ENCODE measurements at places on chromosomes 2 and 18.
A peak's percentile ranks its signal among the peaks of the same experiment; 100 is the strongest.

DNA sequence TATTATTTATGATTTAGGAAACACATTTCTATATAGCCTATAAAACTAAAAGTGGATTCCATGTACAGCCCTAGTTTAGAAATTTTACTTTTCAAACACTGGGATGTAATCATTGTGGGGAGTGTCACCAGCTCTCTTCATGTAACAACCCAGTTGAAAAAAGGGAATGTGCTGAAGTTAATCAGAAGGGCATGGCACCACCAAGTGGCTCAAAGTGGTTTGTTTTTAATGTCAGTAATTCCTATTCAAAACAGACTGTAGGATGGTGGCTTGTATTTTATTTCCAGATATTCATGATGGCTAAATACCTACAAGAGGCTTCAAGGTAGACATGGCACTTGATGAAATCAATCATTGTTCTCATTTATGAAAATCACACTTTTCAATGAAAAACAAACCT lies 58.1 kb upstream of the TMEM182 start:
- no peak for DNase-seq

DNA sequence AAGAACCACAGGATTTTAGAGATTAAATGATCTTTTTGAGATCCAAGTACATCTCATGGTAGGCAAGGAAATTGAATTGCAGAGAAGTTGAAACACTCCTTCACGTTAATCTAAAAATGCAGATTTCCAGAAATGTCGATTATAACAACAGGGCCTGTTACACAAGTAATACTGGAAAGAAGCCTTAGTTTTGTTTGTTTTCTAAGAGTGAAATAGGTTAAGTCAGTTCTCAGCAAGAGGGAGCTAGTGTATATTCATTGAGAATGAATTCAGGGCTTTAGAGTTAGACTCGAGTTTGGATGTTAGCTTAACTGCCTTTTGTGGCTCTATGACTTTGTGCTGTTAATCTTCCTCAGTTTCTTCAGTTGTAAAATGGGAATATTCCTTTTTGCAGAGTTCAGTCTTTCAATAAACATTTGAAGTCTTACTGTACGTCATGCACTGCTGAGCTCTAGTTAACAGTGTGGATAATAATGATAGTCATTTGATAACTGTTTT lies 926 bp downstream of the NDUFV2 start:
- DNase-seq = no peak

- DNase-seq = no peak
Measured at GRCh38 chr18:36757081-36757480, 71.7 kb downstream of the TPGS2 start.

- no peak for DNase-seq
Measured at GRCh38 chr2:10475221-10475722, 27.1 kb upstream of the ODC1 start.

- DNase-seq = no peak
Measured at GRCh38 chr18:57210107-57210715, 63.3 kb downstream of the BOD1L2 start.

- DNase-seq = peak; percentile 52
Measured at GRCh38 chr18:75135158-75135725, 73.7 kb downstream of the PTGR3 start.

DNA sequence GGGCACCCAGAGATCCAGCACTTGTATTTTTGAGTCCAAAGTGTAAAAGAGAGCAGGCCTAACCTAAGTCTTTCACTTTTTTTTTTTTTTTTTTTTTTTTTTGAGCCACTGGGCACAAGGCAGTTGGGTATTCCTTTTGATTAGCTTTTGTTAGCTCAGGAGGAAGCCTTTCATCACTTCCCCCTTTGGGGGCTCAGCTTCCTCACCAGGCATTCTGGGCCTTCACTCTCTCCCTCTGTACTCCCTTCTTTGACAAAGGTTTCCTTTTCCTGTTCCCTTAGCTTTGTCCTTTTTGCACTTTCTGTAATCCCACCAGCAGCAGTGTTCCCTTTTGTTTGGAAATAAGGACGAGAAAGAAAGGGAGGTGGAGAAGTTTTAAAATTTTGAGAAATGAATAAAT lies 88.2 kb downstream of the PKP4 start:
- no peak for DNase-seq

DNA sequence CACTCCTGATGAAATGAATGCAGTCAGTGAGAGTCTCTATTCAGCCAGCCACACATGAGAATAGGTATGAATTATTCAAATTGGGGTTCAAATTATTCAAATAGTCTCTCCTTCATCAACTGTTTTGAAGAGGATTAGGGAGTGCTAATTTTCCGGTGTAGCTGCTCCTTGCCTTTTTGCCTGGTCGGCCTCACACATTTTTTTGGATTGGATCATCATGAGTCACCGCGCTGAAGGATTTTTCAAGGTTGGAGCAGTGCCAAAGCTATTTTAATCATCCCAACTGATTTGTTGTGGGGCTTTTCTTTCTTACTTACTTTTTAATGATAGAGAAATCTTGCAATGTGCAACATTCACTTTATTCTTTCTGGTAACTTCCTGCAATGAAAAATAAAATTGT lies 2.4 kb upstream of the DTNA start:
- no peak for DNase-seq

DNA sequence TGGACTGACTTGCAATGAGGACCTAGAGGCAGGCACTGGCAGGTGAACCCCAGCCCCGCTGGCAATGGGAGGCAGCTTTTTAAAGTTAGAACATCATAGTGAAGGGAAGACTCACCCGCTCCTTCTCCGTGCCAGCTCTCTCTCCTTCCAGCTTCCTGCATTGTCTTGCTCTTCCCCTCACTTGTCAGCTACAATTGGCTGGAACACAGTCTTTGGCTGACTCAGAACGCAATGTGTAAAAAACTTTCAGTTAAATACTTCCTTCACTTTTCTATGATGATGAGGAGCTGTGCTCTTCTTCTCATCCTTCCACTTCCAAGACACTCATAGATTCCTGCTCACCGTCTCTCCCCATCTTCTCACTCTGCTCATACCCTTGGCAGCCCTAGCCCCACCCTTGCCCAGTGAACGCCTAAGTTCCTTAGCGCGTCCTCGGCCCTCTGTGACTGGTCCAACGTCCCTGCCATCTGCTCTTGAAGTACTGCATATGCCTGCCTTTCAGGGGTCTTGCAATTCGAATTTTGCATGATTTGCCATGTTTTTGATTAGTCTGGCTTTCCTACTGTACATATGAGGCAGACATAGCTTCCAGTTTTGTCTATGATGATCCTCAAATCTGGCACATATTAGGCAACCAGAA lies 118.0 kb upstream of the TMEM200C start:
- no peak for DNase-seq

GRCh38 chr2:47181176-47181575 lies 26.1 kb upstream of the STPG4 start:
- DNase-seq = no peak

DNA sequence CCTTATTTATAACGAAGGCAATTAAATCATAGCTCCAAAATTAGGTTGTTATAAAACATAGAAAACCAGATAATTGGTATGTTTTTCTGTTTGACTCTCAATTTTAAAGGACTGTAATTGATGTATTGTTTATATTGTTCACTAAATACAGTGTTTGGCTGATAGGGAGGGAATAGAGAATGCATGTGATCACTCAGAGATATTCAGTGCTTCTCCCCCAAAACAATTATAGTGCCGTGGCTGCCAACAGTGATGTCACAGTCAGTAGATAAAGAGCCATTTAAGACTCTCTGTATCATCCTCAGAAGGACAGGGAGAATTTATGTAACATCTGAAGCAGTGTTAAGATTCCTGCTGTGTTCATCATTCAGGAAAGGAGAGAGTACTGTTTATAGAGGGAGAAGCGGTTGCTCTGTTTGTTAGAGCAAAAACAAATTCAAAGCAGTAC lies 69.6 kb downstream of the PHLPP1 start:
- no peak for DNase-seq

DNA sequence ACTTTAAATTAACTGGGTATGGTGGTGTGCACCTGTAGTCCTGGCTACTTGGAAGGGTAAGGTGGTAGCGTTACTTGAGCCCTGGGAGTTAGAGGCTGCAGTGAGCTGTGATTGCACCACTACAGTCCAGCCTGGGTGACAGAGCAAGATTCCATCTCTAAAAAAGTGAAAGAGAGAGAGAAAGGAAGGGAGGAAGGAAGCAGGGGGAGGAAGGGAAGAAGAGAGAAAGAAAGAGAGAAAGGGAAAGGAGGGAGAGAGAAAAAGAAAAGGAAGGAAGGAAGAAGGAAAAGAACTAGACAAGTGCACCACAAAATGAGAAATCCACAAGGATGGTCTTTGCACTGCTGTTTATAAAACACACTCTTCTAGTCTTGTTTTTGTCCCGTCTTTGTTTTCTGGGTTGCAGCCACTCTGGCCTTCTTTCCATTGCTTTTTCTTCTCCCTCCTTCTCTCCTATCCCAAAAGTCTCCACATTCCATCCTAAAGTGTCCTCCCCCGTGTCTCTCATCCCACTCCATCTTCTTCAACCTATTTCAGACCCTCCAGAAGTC lies 32.0 kb downstream of the PKDCC start:
- no peak for DNase-seq

DNA sequence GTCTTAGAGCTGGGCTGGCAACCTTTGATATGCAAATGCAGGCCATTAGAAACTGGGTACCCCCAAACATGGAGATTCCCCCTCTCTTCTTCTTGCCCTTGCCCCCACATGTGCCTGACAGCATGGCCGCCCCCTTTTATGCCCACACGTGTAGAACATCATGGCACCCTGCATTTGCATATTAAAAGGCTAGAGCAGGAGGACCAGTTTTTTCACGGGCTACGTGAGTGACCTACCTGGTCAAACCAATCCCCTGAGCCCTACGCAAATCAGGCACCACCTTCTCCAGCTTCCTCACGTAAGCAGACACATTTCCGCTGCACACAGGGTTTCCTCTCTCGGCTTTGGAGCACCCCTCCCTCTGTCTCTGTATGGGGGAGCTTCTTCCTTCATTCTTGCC lies 110.9 kb upstream of the COPS8 start:
- peak; percentile 31 for DNase-seq

DNA sequence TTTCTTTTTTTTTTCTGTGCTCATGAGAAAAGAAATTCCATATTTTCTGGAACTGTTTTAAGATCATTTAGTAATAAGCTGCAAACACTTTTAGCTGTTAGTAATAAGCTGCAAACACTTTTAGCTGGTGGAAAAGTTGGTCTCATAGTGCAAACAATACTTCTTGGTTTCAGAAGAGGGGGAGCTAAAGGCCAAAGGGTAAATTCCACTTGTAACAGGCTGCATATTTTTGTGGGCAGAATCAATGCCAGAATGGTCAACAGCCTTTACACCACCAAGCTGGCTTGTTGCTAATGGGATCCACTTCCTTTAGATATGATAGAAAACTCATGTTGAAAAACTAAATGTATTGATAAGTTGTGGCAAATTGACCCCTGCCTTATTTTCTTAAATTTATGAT lies 356.8 kb downstream of the NR4A2 start:
- no peak for DNase-seq

DNA sequence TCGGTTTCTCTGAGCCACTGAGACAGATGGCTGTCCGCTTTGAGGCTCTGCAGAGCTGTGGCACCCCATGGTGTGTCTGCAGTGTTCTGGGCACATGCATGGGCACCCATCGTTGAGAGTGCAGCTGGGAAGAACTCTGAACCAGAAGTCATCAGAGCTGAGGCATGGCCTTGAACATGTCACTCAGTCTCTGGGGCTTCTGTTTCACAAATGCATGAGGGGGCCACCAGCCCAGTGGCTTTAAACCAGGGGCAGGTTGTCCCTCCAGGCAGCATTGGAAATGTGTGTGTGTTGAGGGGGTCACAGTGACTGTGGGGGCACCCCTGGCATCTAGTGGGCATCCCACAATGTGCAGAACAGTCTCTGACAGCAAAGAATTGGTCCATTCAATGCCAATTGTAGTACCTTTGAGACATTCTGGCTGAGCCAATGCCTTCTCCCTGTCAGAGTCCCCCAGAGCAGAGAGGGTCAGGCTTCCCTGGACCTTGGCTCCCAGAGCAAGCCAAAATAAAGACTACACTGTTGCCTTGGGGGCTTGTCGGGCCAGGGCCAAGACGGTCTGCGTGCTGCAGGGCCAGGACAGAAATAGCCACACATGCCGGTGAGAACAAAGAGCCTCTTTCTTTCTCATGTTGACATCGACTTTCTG lies 9.3 kb upstream of the PSMD1 start:
- no peak for DNase-seq

DNA sequence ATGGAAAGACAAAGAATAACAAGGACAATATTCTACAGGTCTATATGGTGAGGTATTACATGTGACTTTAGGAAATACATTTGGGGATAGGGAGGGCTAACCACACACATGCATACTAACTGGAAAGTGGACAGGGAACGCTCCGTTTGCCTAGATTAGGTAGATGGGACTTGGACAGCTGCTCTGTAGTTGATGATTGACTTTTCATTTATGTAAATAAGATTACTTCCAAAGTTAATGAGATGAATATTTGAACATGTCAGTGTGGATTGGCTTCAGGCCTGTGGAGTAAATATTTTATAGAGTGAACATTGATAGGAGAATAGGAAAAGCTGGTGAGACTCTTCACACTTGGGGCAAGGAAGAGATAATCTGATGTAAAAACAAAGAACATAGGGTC lies 142.0 kb downstream of the NCK2 start:
- peak; percentile 16 for DNase-seq

- no peak for DNase-seq
Measured at GRCh38 chr2:134271758-134272157, 17.9 kb downstream of the MGAT5 start.

DNA sequence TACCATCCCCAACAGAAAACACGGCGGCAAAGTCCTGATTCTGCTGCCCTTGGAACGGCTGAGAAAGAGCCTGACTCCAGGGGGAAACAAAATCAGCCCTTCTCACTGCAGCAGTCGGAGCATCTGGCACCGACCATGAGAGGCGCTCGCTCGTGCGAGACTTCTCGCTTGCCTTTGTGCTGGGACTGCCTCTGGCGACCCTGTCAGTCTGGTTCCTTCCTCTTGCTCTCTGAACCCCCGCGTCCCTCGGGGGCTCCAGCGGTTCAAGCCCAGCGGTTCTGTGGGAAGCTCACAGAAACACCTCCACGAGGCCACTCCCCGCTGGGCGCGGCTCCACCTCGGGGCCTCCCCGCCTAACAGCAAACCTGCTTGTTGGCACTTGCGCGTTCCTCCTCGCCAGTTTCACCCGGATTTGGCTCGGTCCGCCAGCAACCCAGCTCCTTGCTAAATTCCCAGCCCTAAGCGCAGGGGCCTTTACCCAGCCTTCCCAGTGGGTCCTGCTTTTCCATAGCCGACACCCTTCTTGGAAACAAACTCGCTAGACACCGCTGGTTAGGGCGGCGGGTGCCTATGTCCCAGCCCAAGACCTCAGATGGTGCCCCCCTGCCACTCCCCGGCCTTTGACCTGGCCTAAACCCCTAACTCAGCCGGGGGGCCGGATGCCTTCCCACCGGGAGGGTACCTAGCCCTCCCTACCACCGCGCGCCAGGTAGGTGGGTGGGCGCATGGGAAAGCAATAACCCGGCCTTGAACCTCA lies 2.2 kb downstream of the RND3 start:
- DNase-seq = peak; percentile 91

- no peak for DNase-seq
Measured at GRCh38 chr2:29796446-29796845, 124.9 kb downstream of the ALK start.
